ENCODE measurements at places on chromosomes 16 and 17.

DNA sequence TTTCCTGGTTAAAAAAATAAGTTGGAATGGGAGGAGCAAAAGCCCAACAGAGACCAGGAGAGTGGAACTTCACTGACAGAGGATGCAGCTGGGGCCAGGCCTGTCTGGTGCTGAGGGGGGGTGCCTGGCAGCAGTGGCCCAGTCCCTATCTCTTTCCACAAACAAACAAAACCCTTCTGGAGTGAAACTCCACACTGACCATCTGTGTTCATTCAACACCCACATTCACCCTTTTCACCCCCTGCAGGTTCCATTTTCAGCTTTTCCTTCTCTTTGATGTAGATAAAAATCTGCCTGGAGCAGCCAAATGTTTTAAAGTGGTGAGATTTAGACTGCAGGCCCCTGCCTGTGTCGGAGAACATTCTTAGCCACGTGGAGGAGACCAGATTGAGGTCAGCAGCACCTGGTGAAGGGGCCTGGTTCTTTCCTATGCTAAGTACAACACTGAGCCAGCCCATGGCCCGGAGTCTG lies 161.4 kb upstream of the CDH11 start:
- DNase-seq: no peak

DNA sequence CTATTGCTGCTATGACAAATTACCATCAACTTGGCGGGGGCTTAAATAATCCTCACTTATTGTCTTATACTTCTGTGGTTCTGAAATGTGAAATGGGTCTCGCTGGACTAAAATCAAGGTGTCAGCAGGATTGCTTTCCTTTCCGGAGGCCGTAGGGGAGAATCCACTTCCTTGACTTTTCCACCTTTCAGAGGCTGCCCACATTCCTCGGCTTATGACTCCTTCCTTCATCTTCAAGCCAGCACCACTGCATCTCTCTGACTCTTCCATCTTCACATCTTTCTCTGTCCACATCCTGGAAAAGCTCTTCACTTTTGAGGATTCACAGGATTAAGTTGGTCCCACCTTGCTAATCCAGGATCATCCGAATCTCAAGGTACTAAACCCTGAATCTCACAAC lies 217.8 kb downstream of the GRIN2A start:
- DNase-seq: no peak

- no peak for DNase-seq
Observed at GRCh38 chr16:57938936-57939871, 31.7 kb downstream of the CNGB1 start.

DNA sequence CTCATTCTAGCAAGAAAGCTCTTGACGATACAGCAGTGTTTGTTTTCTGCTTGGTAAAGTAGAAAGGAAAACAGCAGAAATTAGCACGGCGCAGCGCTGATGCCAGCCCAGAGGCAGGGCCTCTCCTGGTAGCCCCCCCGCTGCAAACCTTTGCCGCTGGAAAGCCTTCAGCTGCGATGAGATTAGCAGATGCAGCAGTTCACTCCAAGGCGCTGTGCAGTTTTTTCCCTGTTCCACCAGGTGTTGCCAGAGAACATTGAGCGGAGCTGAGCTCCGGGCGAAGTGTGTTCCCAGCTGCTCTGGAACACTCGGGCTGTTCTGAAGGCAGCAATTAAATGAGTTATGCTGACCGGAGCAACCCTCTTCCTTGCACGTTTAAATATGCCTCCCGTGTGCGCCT lies 72.5 kb downstream of the RBFOX1 start:
- no peak for DNase-seq

DNA sequence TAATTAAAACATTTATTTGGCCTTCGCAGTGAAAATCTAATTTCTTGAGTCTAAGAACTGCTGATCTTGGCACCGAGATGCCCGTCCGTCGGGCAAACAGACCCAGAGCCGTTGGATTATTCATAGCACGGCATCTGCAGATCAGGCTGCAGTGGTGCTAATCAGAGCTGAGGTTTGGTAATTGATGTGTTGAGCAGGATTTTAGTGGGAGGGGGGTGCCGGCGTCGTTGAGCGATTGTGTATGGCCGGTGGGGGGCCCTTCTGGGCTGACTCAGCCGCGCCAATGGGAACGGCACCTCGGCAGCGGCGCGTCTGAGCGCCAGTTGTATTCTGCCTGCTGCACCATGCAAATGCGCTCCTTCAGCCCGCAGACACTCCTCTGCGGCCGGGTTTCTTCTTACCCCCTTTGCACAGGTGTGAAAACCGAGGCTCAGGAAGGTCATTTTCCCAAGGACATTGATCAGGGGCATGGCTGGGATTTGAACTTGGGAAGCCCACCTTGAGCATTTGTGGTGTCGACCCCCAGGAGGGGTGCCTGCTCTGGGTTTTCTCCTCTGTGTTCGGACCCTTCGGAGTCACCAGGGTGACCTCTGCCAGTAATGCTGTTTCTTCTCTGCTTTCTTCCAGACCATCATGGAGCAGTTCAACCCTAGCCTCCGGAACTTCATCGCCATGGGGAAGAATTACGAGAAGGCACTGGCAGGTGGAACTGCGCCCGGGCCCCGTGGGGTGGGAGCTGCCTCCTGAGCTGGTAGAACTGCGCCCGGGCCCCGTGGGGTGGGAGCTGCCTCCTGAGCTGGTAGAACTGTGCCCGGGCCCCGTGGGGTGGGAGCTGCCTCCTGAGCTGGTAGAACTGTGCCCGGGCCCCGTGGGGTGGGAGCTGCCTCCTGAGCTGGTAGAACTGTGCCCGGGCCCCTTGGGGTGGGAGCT lies 18.4 kb downstream of the BAIAP2 start:
- no peak for DNase-seq
